ENCODE measurements at places on chromosomes 3 and 15.
A peak's percentile ranks its signal among the peaks of the same experiment; 100 is the strongest.

DNA sequence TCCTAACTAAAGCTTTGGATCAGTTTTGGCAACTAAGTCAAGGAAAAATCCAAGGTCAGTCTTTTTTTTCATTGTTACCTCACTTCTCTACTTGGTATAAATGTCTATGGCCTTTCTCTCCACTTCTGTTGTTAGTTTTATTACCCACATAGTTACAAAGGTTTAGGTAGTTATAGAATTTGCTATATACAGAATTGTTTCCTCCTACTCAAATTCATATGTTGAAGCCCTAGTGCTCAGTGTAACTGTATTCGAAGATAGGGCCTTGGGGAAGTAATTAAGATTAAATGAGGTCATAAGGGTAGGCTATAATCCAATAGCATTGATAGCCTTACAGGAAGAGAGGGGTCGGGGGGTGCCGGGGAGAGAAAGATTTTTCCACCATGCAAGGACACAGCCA lies 19.7 kb upstream of the STIMATE start:
- DNase-seq, result no peak

- DNase-seq, result no peak
These were observed 226.2 kb downstream of the PDCD6IP start for GRCh38 chr3:34024447-34025240.

- DNase-seq, result peak; percentile 32
These were observed 22.4 kb upstream of the CELF6 start for GRCh38 chr15:72342385-72342784.

GRCh38 chr3:127104586-127104985 lies 88.3 kb upstream of the PRR23E start:
- no peak for DNase-seq

DNA sequence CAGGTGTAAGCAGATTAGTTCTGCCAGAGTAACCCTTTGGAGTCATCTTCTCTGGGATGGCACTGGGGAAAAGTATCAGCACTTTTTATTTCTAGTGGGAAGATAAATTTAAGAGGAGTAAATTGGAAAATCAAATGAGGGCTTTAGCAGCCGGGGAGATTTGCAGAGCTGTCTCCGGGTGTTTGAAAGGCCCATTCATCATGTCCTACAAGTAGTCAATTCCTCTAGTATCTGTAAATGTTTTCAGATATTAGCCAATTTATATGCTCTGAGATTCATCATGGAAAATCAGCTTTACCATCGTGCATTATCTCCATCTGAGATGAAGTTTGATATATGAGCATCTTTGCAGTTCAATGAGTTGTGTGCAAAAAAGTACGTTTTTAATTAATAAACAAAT lies 93.6 kb downstream of the CDIN1 start:
- DNase-seq, result no peak

DNA sequence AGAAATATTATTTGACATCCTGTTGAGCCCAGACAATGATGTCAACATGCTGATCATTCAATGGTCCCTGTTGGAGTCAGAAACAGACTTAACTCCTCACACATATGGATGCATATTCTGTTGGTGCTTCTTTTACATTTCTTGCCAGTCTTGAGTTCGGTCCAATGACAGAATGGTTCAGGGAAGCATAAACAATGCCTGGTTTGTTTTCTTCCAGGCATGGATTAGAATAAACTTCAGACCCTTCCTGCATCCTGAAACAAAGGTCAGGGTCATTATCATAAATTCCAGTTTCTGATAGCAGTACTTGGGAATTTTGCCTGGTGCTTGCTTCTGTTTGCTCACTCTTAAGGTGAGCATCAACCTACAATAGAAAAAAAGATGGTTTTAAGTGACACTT lies 33.3 kb downstream of the BTLA start:
- no peak for DNase-seq

- DNase-seq, result no peak
These were observed 140.9 kb downstream of the CHSY1 start for GRCh38 chr15:101110681-101111569.

DNA sequence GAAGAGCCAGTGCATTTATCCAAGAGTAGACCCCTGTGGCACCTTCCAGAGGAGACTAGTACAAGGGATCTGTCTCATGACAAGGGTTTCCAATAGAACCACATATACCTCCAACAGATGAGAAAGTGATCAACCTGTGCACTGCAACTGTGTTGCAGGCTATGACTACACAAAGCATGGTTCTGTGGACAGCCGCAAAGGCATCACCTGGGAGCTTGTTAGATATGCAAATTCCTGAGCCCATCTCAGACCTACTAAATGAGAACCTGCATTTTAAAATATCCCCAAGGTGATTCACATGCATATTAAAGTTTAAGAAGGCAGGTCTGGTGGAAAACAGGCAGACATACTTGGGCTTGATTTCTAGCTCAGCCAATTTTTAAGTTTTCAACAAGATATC lies 368.7 kb downstream of the FOXP1 start:
- DNase-seq, result no peak

DNA sequence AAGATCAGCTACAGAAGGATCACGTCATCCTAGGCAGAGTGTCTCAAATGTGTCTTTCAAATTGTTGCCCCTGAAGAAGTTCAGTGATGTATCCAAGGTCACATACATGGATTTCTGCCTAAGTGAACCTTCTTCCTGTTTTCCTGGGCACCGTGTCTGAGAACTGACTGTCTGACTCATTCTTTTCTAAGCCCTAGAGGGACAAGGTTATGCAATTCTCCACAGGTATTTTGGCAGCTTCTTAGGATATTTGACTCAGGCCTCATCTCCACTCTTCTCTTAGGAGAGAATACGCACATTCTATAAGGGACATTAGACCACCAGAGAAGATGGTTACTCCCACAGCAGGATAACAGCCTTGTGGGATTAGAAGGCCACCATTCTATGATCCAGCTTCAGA lies 391.9 kb upstream of the THBS1 start:
- DNase-seq, result no peak

DNA sequence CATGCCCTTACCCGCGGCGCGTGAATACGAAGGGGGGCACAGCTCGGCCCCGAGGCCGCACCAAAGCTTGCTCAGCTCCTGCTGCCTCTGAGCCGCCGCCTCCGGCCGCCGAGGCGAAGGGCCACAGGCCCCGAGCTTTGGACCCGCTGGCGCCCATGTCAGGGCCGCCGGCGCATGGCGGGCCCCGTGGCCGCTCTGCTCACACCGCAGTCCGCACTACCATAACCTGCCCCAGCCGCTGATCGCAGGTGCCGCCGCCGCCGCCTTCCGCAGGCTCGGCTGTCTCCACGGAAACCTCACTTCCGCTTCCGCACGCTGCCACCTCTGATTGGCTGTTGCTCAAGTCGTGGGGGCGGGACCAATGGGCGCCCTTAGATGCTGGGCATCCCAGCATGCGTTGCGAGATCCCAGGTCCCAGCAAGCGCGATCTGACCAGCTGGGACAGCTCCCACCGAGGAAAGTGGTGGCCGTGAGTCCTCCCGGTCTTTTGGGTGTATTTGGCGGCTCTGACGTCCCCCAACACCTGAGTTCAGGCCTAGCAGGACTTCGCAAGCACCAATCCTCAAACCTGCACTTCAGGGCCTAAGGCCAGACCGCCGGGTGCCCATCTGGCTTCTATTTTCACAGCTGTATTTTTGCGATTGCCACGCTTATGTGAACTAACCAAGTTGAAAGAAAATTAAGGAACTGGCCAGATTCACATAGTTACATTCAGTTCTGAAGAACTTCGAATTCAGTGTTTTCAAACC lies at the start of gene TUSC2:
Gene TUSC2 (minus strand): TSS at position 281 of the 749 bp plus-strand sequence. CDS start 124 bp downstream, at position 157.
- DNase-seq, result peak; percentile 95

GRCh38 chr3:131216801-131217200 lies 164.8 kb upstream of the NUDT16 start:
- DNase-seq, result no peak

- DNase-seq, result no peak
These were observed 34.0 kb downstream of the MINDY4B start for GRCh38 chr3:150871192-150871591.

DNA sequence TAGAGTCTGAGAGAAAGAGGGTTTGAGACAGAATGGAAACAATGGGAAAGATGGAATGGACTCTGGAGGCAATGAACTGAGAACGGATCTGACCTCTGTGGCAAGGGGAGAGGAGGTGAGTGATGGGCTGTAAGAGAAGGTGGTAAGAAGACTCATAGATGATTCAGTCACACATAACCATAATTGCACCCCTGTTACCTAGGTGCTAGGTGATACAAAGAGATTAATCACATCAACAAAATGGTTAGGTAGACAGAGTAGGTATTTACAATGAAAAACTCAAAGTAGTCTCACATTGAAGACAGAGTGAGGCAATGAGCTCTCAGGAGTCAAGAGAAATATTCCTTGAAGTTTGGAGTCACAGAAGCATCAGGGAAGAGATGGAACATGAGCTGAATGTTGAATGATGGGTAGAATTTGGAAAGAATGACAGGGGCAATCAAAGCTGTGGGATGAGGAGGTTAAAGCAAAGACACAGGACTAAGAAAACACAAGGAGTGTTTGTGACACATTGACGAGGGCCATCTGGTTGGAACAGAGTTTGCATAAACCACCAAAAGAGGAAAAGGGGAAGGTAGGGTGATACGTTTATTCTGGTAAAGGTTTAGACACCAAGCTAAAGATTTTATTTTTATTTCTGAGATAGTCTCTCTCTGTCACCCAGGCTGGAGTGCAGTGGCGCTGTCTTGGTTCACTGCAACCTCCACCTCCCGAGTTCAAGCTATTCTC lies 32.7 kb downstream of the MME start:
- DNase-seq, result no peak

GRCh38 chr15:25181293-25182097 lies 226.7 kb downstream of the SNRPN start:
- no peak for DNase-seq

- no peak for DNase-seq
These were observed 754.5 kb upstream of the ALCAM start for GRCh38 chr3:104612218-104612617.

DNA sequence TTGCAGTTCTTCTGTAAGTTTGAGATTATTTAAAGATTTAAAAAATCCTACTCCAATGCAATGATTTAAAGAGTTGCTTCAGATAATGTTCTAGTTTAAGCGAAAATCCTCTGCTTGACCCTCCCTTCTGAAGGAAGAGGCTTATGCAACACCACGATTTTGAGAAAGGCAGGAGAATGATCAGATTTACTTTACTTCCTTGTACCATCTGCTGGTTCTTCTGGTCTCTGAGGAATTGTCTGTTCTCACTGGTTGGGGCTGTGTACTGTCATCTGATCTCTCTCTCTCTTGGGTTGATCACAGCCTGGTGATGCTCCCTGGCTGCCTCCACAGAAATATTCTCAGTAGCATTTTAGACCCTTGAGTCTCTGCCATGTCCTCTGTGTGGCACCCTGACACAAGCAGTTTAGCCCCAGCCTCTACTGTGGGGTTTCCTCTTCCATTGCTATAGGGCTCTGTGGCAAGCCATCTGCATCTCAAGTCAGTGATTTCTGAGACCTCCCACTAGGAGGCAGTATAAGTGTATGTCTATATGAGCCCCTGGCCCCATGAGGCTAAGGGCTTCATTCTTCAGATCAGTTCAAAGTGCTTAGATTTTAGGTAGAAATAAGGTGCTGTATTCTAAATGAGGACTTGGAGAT lies 50.8 kb upstream of the PLAAT1 start:
- no peak for DNase-seq

DNA sequence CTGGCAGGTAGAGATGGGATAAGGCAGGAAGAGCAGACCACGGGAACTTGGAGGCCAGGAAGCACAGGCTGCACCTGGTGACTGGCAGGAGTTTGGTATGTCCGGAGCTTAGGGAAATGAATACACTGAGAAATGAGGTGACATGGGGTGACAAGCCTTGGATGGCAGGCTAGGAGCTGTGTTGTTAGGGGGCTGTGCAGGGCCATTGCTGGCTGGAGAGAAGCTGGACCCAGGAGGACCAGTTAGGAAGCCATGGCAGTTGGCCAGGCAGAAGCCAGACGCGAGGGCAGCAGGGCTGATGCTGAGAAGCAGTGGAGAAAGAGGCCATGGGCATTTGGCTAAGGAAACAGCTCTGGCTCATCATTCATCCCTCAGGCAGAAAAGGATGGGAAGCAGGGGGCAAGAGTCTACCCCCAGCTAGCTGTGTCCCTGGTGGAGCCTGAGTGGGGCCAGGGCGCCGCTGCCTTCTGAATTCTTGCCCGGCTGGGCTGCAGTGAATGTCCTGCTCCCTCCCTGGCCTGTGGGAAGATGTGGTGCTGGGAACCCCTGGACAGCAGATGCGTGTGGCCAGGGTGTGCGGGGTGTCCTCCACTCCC lies 255.8 kb downstream of the FAM43A start:
- DNase-seq, result no peak

DNA sequence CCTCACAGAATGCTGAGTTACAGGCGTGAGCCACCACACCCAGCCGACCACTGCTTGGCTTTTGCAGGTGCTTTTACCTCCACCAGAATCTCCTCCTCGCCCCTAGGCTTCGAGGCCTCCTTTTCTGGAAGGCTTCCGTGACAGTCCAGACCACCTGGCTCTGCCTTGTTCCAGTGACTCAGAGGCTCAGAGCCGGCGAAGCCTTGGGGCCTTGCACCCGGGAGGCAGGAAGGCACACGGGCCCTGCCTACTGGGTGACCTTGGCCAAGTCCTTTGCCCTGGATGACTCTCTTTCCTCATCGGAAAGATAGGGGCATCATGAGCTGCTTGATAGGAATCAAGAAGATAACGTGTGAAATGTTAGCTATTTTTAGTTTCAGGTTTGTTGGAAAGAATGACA lies 31.3 kb upstream of the FURIN start:
- DNase-seq, result no peak

- DNase-seq, result no peak
These were observed 43.0 kb upstream of the USP3 start for GRCh38 chr15:63461230-63461985.

GRCh38 chr15:80942746-80943565 lies 46.7 kb downstream of the MESD start:
- no peak for DNase-seq

DNA sequence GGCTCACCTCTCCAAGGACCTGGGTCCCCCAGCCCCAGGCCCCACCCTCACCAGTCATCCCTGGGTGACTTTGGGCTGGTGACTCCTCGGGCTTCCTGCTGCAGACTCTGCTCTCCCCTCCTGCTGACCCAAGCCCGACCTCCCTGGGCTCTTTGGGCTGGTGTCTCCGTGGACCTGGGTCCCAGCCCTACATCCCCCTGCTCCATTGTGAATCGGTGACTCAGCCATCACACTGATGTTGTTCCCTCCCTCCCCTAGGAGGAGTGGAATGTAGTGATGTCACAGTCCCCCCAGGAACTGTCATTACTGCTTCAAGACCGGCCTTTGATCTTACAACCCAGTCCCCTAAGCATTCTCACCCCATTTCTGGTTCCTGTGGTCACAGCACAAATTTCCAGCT lies 83.7 kb downstream of the ADAMTS7 start:
- no peak for DNase-seq
